Brain pericyte (primary cell): ENCODE measurements at places on chromosomes 5 and 9.

DNA sequence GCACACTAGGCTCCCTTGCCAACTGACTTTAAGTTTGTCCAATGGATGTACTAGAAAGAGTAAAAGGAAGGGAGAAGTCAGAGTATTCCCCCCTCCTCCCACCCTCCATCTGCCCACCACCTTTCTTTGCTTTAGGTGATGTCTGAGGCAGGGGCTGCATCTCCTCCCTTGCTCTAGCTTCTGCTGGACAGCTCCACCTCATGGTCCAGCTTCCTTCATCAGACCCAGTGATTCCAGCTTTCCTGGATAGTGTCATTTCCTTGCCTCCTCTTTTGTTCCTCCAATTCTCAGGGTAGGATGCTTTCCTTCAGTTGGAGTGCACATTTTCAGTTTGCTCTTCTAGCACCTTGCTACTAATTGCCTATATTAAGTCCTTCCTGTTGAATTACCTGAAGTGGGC lies 67.4 kb downstream of the RAD23B start:
- no peak for DNase-seq

DNA sequence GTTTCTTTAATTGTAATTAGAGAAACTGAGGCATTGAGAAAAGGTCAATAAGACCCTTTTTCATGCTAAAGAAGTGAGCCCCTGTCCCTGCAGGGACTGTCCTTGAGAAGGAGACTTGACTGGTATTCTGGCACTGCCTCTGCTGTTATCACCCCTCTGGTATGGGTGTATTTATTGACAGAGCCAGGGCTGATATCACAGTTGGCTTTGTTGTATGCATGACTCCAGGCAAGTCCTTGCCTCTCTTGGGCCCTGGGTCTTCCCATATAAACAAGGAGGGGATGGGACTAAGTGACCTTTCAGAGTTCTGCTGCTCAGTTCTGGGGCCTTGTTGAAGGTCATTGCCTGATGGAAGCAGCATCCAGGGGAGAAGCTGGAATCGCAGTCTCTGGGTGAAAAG lies 71.8 kb upstream of the PPARGC1B start:
- no peak for DNase-seq

DNA sequence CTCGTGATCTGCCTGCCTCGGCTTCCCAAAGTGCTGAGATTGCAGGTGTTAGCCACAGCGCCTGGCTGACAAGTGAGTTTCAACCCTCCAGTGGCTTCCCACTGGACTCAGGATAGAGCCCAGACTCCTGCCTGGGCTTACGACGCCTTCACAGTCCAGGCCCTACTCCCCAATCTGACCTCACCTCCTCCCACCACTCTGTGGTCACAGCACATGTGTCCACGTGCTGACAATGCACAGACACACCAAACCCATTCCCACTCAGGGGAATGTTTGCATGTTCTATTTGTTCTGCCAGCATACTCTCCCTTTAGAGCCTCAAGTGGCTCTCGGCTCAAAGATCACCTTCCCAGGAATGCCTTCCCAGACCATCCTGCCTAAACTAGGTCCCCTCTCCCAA lies 31.1 kb upstream of the TRIM14 start:
- no peak for DNase-seq

DNA sequence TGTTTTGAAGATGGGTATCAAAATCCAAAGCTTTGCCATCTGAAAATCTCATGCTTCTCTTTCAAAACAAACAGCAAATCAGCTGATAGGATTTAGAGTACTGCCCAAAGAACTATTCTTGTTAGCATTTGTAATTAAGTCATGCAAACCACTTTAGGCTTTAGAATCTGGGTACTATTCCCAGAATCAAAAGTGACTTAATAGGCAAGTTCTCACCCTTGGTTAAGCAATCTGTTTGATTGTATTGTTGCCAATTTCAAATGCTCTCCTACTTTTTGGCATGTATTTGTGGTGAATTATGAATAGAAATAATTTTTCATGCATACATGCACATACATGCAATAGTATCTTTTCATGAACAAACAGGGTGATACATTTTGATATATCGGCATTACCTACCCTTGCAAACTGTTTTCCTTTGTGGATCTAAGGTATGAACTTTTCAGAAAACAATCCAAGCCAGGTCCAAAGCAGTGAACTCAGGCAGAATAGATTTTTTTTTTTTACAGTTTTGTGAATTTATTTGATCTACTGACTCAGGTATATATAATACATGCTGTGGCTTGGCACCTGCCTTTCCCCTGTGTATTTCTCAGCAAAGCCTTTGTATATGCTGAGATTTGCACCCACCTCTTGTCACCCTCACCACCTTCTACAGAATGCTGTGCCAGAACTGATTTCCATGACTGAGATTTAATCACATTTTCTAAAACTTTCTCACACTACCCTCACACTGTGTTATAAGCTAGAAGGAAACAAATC lies 9.0 kb downstream of the IL33 start:
- DNase-seq: no peak

DNA sequence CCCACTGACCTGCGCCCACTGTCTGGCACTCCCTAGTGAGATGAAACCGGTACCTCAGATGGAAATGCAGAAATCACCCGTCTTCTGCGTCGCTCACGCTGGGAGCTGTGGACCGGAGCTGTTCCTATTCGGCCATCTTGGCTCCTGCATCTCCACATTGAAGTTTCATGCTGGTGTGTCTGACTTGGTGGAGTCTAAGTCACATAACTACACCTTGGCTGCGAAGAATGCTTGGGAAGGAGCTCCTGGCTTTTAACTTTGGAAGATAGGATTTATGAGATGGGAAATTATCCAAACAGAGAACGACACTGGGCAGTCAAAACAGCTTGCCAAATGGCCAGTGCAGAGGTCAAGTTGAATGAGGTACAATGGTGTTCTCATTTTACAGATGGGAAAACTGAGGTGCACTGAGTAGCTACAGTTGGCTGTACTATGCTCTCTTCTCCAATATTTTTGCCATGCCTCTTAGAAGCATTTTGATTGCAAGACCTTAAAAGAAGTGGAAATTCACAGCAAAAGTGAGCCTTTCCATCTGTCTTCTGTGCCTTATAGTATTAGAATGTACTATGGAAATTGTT lies 36.7 kb downstream of the CCDC192 start:
- DNase-seq: no peak

GRCh38 chr9:89448381-89448780 lies 49.5 kb downstream of the SEMA4D start:
- no peak for DNase-seq

- no peak for DNase-seq
Measured at GRCh38 chr9:29214154-29214689, 1640.9 kb upstream of the C9orf72 start.

- DNase-seq: no peak
Measured at GRCh38 chr9:70987986-70988385, 133.4 kb downstream of the TRPM3 start.

- no peak for DNase-seq
Measured at GRCh38 chr9:120852240-120853010, 9.7 kb upstream of the PSMD5 start.

DNA sequence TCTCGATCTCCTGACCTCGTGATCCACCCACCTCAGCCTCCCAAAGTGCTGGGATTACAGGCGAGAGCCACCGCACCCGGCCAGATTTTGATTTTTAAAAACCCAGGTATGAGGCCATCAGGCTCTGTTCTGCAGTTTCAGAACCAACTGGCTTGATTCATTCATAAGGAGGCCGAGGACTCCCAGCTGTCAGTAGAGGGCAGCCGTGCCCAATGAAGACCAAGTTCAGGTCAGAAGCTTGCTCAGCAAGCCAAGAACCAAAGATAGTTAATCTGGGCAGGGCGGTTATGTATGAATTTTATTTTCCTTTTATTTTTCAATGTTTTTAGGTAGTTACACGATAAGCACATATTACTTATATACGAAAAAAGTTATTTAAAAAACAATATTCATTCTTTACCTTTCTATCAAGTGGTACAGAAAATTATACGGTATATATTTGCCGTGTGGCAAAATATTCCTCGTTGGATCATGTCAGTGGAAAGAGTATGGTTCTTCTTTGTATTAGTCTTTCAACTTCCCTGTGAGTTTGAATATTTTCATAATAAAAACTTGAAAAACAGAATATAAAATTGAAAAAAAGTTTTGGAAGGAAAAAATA lies 18.0 kb downstream of the MGAT1 start:
- peak; percentile 37 for DNase-seq

- no peak for DNase-seq
Measured at GRCh38 chr5:67199859-67200258, 3.3 kb upstream of the CD180 start.

DNA sequence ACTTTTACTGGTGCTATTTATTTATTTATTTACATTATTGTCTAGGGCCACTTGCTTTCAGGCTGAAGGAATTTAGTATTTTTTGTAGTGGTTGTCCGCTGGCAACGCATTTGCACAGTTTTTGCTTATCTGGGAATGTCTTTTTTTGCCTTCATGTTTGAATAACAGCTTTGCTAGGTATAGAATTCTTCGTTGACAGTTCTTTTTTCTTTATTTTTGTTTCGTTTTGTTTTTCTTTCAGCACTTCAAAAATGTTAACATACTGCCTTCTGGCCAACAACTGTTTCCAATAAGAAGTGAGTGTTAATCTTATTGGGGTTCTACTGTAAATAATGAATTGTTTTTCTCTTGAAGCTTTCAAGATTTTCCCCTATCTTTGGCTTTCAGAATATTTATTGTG lies 252.7 kb upstream of the TARS1 start:
- DNase-seq: no peak

DNA sequence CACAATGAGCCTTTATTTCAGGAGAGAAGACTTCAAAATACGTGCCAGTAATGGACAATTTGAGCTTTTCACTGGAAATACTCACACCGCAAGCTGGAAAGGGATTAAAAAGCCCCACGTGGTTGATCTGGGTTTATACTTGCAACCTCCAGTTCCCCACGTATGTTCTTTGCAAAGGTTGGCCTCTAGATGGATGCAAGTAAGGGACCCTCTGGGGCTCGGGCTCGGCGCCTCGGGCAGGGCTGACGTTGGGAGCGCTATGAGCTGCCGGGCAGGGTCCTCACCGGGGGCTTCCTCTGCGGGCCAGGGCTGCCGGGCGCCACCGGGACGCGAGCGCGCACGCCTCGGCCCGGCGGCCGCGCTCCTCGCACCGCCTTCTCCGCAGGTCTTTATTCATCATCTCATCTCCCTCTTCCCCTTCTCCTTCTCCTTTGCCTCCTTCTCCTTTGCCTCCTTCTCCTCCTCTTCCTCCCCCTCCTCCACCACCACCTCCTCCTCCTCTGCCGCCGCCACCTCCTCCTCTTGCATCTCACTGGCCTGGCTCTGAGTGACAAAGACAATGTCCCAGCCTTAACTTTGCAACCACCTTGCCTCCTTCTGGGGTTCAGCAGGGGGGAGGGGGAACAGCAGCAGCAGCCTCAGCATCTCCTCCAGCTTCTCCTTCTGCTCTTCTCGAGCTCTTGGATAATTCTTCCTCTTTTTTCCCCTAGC lies 701 bp upstream of the ZNF462 start:
- DNase-seq: no peak

GRCh38 chr9:10612641-10613398 lies at the start of gene PTPRD:
TSS of gene PTPRD (minus strand) at chr9:10613002.
- no peak for DNase-seq

- DNase-seq: no peak
Measured at GRCh38 chr9:137891588-137892423, 14.2 kb downstream of the CACNA1B start.

GRCh38 chr5:143085319-143085917 lies 315.2 kb downstream of the ARHGAP26 start:
- peak; percentile 26 for DNase-seq

- DNase-seq: no peak
Measured at GRCh38 chr9:98559561-98559960, 149.2 kb downstream of the GABBR2 start.

DNA sequence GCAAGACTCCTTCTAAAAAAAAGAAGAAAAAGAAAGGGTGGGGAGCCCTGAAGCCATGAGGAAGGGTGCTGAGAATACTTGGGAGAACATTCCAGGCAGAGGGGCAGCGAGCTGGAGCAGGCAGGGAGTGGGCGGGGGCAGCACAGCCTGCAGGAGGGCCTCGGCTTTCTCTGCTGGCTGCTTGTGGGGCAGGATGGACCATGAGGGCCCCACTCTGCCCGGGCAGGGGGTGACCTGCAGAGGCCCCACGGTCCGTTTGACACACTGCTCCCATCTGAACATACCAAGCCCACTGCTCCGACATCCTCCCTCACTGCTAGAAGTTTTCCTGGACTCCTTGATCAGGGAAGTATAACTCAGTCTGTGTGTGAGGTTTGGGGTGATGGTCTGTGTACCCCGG lies 11.7 kb upstream of the NUP214 start:
- no peak for DNase-seq

- DNase-seq: no peak
Measured at GRCh38 chr9:23672151-23672550, 153.9 kb downstream of the ELAVL2 start.

DNA sequence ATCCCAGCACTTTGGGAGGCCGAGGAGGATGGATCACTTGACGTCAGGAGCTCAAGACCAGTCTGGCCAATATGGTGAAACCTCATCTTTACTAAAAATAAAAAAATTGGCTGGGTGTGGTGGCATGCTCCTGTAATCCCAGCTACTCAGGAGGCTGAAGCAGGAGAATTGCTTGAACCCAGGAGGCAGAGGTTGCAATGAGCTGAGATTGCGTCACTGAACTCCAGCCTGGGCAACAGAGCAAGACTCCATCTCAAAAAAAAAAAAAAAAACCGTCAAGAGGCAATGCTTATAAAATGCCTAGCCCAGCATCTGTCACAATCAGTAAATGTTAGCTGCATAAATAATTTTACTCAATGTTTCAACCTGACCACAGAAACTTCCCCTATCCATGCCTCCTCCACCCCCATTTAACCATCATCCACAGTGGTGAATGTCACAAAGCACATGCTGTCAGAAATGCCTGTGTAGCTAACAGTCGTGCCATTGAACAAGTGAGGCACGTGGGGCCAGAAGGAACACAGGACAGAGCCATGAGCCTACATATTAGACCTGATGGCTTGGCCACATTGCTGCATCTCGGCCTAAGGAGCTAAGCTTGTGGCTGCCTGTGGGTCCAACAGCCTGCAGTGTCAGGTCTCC lies 16.8 kb upstream of the TCOF1 start:
- DNase-seq: no peak

GRCh38 chr5:110917161-110917875 lies 154.2 kb upstream of the TSLP start:
- DNase-seq: no peak

DNA sequence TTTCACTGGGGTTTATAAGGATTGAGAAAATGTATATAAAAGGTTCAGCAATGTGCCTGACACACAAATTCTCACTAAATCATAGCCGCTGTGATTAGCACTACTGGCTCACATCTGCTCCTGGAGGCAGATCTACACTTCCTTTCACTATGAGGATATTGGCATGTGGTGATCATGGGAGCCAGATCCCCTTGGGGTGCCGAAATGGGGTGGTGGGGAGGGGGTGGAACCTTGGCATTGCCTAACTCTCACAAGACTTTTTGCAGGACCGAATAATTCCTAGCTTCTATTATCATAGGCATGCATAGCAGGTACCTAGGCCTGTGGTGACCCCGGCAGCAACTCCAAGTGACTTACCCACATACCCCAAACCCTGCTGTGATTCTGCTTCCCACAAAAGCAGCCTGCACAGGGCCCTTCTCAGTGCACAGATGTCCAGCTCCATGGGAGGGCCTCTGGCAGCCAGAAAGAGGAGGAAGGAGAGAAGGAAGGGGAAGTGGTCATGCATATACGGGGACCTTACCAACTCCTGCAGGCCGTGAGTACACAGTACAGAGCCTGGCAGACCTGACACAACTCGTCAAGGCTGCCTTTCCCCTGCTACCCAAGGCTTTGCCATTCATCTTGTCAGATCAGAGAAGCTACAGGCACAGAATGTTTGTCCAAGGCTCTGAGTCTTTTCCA lies 61.3 kb upstream of the IQGAP2 start:
- DNase-seq: peak; percentile 21

GRCh38 chr9:135077497-135078200 lies 9.8 kb upstream of the OLFM1 start:
- no peak for DNase-seq

- no peak for DNase-seq
Measured at GRCh38 chr5:33801292-33801691, 90.5 kb downstream of the ADAMTS12 start.
